Stomach (tissue), 19 donors: ENCODE measurements at places on chromosomes 2 and 18.

- peak; percentile 18 for DNase-seq
Observed at GRCh38 chr2:63192169-63192888, 141.7 kb downstream of the OTX1 start.

GRCh38 chr2:27245626-27246025, 17.2 kb downstream of the SLC30A3 start:
- no peak for DNase-seq

- peak; percentile 94 for DNase-seq
Observed at GRCh38 chr2:64522843-64523428, 1.2 kb upstream of the AFTPH start.

- DNase-seq = no peak
Observed at GRCh38 chr2:69242651-69243051, 144.4 kb downstream of the GFPT1 start.

GRCh38 chr2:47373747-47374146, 29.2 kb upstream of the MSH2 start:
- peak; percentile 78 for DNase-seq

DNA sequence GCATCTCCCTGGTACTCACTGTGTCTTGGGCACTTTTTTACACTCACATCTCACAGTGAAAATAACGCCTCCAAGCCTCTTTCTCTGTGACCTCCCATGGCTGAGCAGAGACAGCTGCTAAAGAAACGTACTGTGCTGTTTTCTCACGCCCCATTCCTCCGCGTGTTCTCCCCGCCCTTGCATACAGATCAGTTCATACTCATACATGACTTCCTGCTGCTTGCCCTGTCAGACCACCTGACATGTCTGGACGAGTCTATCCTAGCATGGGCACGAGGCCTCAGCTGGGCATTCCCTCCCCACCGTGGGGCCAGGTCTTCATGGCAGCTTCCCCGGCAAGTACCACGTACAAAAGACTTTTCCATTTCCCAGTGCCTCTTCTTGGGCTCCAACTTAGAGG, 21.2 kb upstream of the IL1A start:
- DNase-seq = no peak

DNA sequence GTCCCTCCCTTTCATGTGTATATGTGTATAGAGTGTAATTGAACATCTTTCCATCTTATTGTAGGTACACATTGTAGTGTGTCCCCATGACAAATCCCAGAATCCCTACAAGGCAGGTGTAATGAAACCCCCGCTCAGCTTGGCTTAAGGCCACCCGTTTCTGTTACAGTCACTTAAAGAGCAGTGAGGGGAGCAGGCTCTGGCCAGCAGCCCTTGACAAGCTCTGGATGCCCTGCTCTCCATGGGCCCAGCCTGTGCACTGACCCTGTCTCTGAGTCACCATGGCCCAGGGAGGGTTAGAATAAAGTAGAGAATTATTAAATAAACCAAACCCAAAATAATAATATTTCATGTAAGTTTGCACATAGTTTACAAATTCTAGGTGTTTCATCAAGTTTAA, 17.2 kb upstream of the MAL start:
- DNase-seq = no peak

GRCh38 chr2:205658572-205658971, 23.7 kb upstream of the NRP2 start:
- no peak for DNase-seq

DNA sequence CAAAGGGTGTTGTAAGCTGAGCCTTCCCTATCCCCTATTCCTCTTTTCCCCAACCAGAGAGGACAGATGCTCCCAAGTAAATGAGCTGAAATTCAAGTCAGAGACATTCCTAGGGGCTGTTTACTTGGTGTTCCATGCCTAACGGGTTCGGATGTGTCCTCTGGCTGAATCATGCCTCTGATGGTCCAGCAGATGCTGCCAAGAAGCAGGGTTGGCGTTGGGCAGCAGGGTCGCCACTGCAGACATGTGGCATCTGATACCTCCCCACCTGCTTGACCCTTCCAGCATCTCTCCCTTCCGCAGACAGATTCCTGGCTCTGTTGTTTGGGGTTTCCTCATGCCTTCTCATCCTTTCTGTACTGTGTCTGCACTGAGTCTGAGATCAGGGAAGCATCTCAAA, 108.3 kb downstream of the HNRNPLL start:
- no peak for DNase-seq

DNA sequence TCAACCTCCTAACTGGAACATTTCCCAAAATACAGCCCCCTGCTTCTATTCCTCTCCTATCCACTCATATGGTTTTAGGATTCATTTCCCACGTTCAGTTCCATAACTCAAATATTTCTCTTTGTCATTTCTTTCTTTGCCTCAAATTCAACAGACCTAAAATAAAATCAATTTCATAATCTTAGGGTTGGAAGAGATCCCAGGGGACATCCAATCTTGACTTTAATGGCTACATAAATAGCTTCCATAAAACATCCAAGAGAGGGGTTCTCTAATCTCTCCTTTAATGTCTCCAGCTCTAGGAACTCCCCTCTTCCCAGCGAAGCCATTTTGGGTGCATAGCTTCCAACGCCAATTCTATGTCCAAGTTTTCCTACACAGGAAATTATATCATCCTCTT, 33.8 kb downstream of the RBKS start:
- no peak for DNase-seq

DNA sequence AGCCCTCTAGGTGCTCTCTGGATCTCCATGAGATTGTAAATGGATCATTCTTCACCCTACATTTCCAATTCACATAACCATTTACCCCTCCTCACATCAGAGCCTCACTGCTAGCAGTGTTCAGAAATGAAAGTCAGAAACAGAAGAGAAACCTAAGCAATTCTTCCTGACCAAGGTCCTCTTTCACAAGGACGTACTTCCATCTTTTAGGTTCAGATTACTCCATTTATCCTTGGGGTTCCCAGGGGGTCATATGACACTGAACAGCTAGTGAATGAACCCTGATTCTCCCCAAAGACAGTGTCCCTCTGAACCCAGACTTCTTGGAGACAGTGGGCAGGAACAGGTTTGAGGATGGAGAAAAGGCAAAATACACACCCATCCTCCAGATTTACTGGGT, 12.9 kb upstream of the MARCO start:
- DNase-seq = no peak

- DNase-seq = no peak
Observed at GRCh38 chr18:24446453-24446852, 14.0 kb upstream of the HRH4 start.

DNA sequence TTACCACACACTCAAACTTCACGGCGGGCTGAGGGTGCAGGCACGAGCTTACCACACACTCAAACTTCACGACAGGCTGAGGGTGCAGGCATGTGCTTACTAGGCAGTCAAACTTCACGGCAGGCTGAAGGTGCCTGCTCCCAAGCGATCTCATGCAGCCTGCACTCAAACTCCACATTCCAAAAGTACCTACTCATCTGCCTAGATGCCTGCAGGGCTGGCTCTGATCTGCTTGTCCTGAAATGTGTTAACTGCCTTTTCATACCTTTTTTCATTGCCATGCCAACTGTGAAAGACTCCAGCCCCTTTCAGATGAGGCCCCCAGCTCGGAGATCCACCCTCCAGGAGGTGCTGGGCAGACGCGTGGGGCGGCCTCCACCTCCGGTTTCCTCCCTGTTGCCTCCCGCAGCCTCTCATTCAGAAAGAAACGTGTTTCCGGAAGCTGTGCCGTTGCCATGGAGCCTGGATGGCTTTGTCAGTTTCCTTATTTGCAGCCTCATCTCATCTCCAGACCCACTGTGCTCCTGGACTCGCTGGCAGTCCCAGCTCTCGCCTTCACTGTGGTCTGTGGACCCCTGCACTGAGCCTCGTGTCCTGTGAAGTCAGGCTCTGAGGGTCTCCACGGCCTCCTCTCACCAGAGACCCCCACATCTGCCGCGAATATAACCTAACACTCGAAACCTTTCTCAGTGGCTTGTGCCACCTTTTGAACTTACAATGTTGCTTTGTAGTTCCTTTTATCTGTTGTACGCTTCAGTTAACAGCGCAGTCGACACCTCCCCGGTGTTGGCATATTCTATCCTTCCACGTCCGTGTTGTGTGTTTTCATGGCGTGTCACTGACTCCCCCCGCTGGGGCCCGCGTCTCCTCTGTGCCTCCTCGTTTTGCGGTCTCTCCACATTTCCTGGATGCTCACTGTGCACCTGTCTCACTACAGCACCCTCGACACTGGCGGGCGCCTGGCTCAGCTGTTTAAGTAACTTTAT, 106.1 kb upstream of the ALKAL2 start:
- peak; percentile 58 for DNase-seq

GRCh38 chr2:176461809-176462670, 192.8 kb downstream of the MTX2 start:
- DNase-seq = no peak

DNA sequence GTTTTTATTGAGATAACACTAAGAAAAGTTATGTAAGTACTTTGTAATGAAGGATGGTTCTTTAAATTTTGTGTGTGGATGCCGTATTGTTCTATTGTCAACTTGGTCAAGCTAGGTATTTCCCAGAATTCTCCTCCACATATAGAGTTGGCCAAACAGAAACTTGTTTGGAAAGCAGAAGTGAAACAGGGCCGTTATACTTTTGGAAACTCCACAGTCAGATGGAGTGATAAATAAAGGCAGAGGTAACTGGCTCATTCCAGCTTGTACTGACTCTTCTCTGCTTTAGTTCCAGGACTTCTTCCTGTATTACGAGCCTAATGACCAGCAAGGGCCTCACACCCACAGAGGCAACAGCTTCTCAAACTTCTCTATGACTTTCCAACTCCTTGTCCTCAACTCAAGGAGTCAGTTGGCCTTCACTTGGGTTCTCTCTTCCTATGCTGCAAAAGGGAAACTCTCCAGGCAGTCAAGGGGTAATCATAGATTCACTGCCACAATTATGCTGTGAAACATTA, 16.4 kb upstream of the STARD7 start:
- DNase-seq = peak; percentile 39

GRCh38 chr2:98524168-98524567, 79.5 kb downstream of the INPP4A start:
- DNase-seq = no peak

- peak; percentile 15 for DNase-seq
Observed at GRCh38 chr18:31049189-31049588, 6.6 kb upstream of the DSC3 start.

- no peak for DNase-seq
Observed at GRCh38 chr2:21650569-21650968, 526.8 kb downstream of the TDRD15 start.

DNA sequence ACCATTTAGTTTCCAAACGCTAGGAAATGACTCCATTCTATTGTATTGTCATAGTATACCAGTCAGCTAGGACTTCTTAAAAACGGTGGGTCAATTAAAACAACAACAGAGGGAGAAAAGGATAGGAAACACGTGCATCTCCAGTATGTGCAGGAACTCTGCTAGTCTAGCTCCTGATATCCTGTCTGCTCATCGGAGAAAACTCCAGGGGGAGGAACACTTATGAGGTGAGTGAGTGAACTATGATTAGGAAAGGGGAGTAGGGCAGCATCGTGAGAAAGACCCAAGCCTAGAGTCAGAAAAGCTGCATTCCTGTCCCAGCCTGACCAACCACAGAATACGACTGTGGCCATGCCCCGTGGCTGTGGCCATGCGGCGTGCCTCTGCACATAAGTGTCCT, 34.2 kb downstream of the DTNB start:
- no peak for DNase-seq

- no peak for DNase-seq
Observed at GRCh38 chr18:74533666-74534065, 634 bp upstream of the CNDP1 start.

DNA sequence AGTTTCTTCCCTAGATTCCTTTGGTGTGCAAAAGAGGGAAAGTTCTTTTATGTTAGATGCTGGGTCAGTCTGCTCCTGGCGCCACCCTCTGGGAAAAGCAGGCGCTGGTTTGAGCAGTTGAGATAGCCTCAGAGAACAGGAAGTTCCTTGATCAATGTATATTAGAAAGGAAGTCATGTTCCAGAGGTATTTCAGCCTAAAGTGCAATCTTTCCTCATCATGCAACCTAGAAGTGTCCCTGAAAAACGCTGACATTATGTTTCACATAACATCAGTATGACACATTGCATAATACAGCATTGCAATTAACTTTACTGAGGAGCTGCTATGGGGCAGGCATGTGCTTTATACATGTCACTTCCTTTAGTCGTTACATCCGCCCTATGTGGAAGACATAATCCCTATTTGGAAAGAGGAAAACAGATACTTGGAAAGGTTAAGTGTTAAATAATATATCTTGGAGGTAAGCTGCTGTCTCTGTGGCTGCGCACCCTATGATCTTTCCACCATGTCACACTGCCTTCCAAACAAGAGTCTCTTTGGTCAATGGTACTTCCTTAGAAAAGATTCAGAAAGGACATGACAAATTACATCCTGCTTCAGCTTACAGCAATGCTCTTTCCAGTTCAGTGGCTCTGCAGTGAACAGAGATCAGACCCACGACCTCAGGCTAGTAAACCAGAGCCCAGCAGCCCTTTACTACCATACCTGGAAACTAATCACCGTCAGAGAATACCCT, 369.7 kb downstream of the RAD51AP2 start:
- DNase-seq = peak; percentile 52

GRCh38 chr2:64840426-64840881, 148.7 kb upstream of the SLC1A4 start:
- no peak for DNase-seq

DNA sequence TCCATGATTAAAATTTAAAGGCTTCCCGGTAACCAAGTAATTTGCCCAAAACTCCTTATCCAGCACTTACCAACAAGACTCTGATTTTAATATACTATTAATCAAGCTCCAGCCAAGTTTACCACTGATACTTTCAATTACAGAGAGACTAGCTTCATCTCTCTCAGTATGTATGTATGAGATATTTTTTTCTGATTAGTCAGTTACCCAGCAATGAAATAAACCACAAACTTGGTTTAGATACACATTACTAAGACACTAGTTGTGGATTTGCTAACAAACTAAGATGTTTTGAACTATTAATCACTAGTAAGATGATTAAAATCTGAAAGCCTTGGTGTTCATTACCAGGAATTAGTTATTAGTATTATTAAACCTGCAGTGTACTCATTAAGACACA, 1272.2 kb upstream of the ACVR2A start:
- DNase-seq = no peak

GRCh38 chr2:121081701-121082100, 203.3 kb downstream of the TFCP2L1 start:
- DNase-seq = no peak

DNA sequence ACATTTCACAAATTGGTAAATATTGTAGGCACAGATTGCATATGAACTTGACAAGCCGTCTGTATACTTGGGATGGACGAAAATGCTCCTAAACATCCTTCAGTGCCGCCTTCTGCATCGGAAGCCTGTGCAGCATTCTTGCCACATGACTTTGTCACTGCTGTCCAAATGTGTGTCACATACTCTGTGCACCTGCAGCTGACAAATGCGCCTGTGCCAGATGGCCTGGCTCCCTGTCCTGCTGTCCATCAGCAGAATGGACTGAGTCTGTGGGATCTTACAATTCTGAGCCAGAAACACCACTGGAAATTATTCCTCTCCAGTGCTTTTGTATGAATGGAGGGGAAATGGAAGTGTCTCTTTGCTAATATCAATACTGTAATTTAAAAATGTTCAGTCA, 89.9 kb downstream of the DCDC2C start:
- no peak for DNase-seq

GRCh38 chr18:61749031-61749430, 143.8 kb downstream of the RNF152 start:
- DNase-seq = no peak

- DNase-seq = peak; percentile 72
Observed at GRCh38 chr2:84939426-84940087, 31.4 kb upstream of the KCMF1 start.
